ENCODE measurements at places on chromosomes 12 and 14.

- DNase-seq: no peak
Observed at GRCh38 chr14:32820682-32821081, 118.0 kb upstream of the NPAS3 start.

DNA sequence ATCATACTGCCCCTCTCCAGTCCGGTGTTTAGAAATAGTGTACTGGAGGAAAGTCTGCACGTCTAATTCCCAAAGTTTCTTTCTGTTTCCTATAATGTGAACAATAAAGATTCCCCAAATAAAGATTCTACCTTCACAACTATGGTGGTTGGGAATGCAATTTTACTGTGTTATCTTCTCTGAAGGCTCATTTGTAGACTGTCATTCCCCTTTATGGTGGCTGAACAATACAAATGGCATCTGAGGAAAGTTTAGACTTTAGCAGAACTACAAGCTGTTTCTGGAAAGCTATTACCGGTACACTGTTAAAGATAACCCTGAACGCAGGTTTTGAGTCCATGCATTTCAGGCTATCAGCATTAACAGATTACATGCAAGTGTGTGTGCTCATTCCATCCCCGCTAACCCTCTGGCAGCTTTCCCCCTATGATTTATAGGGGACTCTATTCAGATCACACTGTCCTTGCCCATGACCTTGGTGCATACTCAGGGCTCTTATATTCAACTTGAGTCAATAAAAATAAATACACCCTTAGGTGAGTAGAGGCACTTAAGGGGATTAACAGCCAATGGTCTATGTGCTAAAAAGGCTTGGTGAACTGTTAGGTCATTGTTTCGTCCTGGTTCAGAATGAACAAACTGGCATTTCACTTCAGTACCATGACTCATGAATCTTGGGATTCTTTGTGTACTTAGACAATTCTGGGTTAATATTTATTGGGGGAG is 60.7 kb upstream of the PYGL start:
- no peak for DNase-seq

- DNase-seq: no peak
Observed at GRCh38 chr14:64990296-64990695, 3.6 kb downstream of the FNTB start.

- no peak for DNase-seq
Observed at GRCh38 chr12:76264611-76265012, 83.6 kb downstream of the BBS10 start.

DNA sequence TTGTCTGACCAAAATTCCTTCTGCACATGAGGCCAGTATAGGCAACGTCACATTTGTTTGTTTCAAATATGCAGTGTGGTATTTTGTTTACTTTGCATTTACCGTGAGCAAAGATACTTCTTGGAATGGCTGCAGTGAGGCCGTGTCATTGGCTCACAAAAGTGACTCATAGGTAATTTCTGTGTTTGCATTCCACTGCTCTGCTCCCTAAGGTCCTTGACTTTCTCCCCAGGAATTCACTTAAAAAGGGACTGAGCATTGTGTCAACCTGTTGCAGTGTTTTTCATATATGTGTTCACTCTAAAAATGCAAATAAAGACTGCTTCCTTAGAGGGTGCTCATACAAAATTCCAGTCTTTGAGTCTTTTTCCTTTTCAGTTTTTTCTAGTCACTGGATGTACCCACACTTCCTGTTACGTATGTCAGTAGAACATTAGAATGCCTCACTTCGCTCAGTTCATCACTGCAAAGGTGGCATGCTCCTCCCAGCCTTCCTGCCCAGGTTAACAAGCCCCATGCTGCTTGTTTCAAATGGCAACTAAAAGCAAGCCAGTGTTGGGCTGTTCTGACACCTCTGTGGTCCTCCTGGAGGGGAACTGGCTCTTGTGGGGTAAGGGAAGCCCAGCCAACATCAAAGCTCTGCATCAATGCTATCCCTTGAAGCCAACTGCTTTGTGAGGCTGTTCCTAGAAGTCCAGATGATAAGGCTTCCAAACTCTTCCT is 9.1 kb downstream of the C12orf76 start:
- DNase-seq: no peak

- no peak for DNase-seq
Observed at GRCh38 chr14:98161356-98161755, 1110.6 kb downstream of the BCL11B start.

DNA sequence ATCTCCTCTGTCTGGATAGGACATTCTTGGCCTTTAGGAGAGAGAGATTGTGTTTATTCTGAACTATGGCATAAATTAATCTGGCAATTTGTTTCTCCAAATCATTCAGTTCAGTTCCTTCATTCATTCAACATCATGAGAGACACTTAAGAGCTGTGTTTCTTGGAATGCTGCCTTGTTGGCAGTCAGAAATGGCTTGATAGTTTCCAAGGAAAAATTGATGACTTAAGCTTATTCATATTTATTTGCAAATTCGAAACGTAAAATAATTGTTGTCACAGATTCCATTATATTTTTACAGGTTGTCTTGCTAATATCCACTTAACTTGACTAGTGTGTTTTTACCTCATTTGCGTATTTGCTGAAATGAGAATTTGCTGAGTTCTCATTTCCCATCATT is 393.0 kb downstream of the C12orf75 start:
- no peak for DNase-seq

DNA sequence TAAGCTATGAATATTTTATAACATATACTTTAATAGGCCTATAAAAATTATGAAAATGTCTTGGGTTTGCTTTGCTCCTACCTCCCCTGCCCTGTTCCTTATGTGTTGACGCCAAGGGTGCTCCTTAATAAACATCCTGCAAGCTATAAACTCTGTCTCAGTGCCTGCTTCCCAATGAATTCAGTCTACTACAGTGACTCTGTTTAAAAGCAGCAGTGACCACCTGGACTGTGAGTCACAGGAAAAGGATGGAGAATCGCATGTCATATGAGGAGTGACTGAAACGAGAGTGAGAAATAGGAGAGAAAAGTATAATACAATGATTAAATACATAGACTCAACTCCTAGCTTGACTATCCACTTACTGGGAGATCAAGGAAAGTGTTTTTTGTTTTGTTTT is 41.1 kb upstream of the CFAP54 start:
- DNase-seq: no peak

- DNase-seq: no peak
Observed at GRCh38 chr12:24921251-24922038, 27.5 kb downstream of the BCAT1 start.

DNA sequence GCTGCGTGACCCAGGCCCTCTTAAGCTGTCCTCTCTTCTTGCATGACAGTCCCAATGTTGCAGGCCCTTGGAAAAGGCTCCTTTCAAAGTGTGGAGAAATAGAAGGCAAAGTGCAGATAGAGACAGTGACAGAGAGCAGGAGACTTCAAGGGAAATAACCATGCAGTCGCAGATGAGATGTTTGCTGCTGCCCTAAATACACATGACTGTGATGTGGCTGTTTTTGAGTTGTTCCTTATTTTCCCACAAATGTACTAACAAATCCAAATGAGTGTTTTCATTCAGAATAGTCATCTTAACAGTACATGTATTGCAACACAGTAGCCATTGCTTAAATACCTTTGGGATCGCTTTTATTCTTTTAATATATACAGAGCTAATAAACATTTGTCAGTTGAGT is 101.6 kb downstream of the SLC15A5 start:
- DNase-seq: no peak

GRCh38 chr12:94429633-94430032 is 30.0 kb downstream of the CEP83 start:
- DNase-seq: no peak

DNA sequence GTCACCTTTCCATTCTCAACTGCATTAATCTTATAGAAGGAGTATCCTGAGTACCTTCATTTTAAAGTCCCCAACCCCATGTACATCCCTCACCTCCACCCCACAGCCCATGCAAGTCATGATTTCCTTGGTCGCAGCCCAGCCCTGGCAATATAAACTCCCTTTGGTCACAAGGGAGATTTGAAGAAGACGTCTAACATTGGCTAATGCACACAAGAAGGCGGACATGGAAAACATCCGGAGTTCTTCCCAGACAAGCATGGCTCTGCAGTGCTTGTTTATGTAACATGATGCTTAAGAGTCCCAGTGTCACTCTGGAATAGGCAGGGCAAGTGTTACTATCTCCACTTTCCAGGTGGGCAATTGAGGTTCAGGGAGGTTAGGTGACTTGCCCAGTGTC is 277.6 kb downstream of the DPF3 start:
- no peak for DNase-seq

- DNase-seq: no peak
Observed at GRCh38 chr12:91630083-91630482, 447.5 kb upstream of the DCN start.

- DNase-seq: no peak
Observed at GRCh38 chr12:115574826-115575225, 702.7 kb downstream of the MED13L start.

GRCh38 chr14:73467377-73467776 is 9.0 kb upstream of the NUMB start:
- DNase-seq: no peak

- no peak for DNase-seq
Observed at GRCh38 chr12:106141452-106141851, 2.7 kb upstream of the NUAK1 start.

DNA sequence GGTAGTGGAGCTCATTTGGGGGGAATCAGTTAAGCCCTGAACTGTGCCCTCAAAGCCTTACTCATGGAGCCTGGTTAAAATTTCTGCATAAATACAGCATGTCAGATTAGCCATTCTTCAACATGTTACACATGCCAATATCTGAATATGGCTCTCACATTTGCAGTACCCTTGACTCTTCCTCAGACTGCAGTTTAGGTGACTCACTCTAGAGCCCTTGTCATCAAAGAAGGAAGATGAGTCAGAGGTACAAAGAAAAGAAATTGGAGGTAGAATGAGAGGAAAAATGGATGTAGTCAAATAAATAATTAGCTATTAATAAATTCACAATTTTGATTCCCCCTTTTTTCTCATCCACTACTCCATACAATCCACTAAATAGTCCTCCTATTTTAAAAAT is 23.6 kb upstream of the OR4K2 start:
- no peak for DNase-seq

- no peak for DNase-seq
Observed at GRCh38 chr14:73809391-73809790, 42.2 kb upstream of the PTGR2 start.
